ENCODE measurements at places on chromosomes 1 and 21.

DNA sequence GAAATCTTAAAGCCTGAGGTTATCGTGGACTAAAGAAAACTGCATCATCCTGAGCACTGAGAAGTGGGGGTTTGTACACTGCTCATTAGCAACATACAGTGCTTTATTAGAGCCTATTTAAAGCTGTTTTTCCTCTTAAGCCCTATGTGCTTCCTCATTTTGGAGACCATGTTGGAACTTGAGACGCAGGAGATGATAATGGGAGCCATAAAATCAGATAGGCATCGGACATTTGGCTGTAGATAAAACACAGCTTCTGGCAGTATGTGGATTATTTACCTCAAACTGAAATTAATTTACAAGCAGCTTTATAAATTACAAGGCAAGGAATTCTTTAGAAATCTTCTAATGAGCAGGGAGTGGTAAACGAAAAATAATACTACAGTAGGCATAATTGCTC, 147.7 kb upstream of the IVNS1ABP start:
- H3K27me3 ChIP-seq, result no peaks in the 10 kb centered on the region
- no peaks in the 10 kb centered on the region for H3K36me3 ChIP-seq
- no peaks in the 10 kb centered on the region for H3K4me1 ChIP-seq
- H3K27ac ChIP-seq, result no peak overlapping the region
- no peak for DNase-seq
- H3K4me3 ChIP-seq, result no peak overlapping the region

- no peaks in the 10 kb centered on the region for H3K36me3 ChIP-seq
- peak overlapping the region; percentile 33 for H3K27ac ChIP-seq
- no peak overlapping the region for H3K4me3 ChIP-seq
- no peaks in the 10 kb centered on the region for H3K4me1 ChIP-seq
These were observed 59.7 kb downstream of the ATP1A1 start for GRCh38 chr1:116432655-116433265.

DNA sequence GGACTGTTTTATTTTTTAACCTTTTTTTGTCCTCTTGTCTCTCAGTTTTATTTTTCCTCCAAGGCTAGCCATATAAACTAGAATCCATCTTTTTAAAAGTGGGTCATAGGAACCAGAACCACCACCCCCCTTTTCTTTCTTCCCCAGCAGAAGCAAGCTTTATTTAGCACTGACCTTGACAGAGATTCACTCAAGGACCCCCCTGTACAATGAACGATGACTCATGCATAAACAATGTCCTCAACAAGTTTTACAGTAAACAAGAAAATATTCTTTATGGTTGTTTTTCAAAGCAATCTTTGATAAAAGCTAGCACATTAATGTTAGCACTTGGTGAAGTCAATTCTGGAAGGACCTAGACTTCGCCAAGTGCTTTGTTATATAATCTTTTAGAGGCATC, 14.1 kb downstream of the PKN2 start:
- no peak for DNase-seq
- no peaks in the 10 kb centered on the region for H3K27me3 ChIP-seq
- no peaks in the 10 kb centered on the region for H3K36me3 ChIP-seq
- no peak overlapping the region for H3K27ac ChIP-seq
- no peak overlapping the region for H3K4me3 ChIP-seq

- H3K36me3 ChIP-seq, result no peaks in the 10 kb centered on the region
- no peak overlapping the region for H3K4me3 ChIP-seq
- H3K4me1 ChIP-seq, result no peaks in the 10 kb centered on the region
- no peaks in the 10 kb centered on the region for H3K27me3 ChIP-seq
These were observed 5.1 kb upstream of the ENAH start for GRCh38 chr1:225658041-225658440.

DNA sequence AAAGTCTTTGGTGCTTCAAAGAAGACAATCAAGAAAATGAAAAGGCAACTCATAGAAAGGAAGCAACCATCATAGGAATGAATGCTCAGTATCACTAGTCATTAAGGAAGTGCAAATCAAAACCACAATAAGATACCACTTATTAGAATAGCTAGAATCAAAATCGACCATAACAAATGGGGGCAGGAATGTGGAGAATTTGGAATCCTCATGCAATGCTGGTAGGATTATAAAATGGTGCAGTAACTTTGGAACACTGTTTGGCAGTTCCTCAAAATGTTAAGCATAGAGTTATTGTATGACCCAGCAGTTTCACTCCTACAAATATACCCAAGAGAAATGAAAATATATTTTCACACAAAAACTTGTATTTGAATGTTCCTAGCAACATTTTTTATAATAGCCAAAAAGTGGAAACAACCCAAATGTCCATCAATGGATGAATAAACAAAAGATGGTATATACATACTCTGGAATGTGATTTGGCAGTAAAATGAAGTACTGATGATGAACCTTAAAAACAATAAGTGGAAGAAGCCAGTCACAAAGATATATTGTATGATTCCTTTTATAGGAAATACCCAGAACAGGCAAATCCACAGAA, 105.6 kb downstream of the MIS18A start:
- no peak for DNase-seq
- H3K4me1 ChIP-seq, result no peaks in the 10 kb centered on the region
- H3K27me3 ChIP-seq, result no peaks in the 10 kb centered on the region

DNA sequence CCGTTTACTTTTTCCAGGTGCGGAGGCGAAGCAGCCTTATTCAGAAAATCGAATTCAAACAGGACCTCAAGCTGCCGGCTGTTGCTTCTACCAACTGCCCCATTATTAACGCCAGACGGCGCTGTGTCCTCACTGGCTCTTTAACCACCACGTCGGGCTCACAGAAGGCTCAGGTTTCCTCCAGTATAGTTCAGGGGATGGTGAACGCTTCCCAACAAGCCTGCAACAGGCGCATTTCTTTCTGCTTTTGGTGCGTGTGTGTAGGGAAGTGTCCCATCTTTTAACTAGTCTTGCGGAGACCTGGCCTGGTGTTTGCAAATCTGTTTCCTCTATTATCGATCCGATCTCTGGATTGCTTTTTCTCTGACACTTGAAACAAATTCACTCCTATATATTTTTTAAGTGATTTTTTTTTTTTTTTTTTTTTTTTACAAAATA, 791 bp upstream of the STUM start:
- no peak overlapping the region for H3K27ac ChIP-seq
- no peaks in the 10 kb centered on the region for H3K36me3 ChIP-seq
- DNase-seq, result peak; percentile 83
- peaks cover 28% of the 10 kb centered on the region for H3K27me3 ChIP-seq
- no peak overlapping the region for H3K4me3 ChIP-seq
- peaks cover 52% of the 10 kb centered on the region for H3K4me1 ChIP-seq

DNA sequence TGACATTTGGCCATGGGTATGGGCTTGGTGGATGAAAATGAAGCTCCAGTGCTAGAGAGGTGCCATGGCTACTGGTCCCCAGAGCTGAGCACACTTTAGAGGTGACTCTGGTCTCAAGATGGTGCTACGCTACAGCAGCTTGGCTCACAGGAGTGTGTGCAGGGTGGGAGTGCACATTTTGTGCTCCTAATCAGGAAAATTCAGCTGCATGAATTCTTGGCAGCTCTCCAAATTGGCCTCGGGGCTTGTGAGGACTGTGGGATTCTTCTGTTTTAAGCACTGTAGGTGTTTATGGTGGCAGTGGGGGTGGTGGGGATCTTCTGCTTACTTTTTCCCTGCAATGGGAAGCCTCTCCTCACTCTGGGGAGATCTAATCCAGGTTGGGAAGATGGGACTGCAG, 17.3 kb upstream of the TIPRL start:
- no peaks in the 10 kb centered on the region for H3K27me3 ChIP-seq
- no peak for DNase-seq
- no peaks in the 10 kb centered on the region for H3K4me1 ChIP-seq
- no peak overlapping the region for H3K27ac ChIP-seq
- H3K36me3 ChIP-seq, result no peaks in the 10 kb centered on the region
- no peak overlapping the region for H3K4me3 ChIP-seq

GRCh38 chr1:211495584-211495983, 3.6 kb upstream of the RD3 start:
- H3K36me3 ChIP-seq, result no peaks in the 10 kb centered on the region
- H3K4me3 ChIP-seq, result no peak overlapping the region
- no peaks in the 10 kb centered on the region for H3K27me3 ChIP-seq
- H3K27ac ChIP-seq, result no peak overlapping the region
